ENCODE measurements at places on chromosomes 12 and 14. TPM values are rescaled to one million over a fixed set of nuclear protein-coding genes. Genes with fewer than 3 reads are reported as not detected.

FLRT2 gene
- total RNA-seq = 34.1 TPM

GPN3 gene
- 30.4 TPM for total RNA-seq

DNA sequence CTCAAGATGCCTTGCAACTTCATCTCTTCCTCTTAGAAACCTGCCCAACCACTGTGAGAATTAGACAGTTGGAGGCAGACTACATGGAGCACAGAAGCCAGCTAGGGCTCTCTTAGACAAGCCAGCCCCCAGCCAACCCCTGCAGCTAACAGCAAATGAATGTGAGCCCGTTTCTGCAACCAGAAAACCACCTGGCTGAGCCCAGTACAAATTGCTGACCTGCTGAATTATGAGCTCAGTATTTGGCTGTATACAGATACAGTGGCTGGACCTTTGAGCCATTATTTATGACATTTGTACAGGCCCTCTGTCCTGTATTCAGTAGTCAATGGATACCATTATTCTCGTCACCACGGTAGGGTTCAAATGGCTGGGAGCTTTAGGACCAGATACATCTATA is 112.9 kb downstream of the TBX5 start:
- DNase-seq = no peak
- 0 out of 2 replicates have a peak, but pooled peaks cover 4% of the 10 kb centered on the region for H3K36me3 ChIP-seq
- H3K4me3 ChIP-seq = no peak overlapping the region
- peaks cover 23% of the 10 kb centered on the region for H3K4me1 ChIP-seq
- H3K27me3 ChIP-seq = peaks cover 15% of the 10 kb centered on the region
- H3K27ac ChIP-seq = no peak overlapping the region

DNA sequence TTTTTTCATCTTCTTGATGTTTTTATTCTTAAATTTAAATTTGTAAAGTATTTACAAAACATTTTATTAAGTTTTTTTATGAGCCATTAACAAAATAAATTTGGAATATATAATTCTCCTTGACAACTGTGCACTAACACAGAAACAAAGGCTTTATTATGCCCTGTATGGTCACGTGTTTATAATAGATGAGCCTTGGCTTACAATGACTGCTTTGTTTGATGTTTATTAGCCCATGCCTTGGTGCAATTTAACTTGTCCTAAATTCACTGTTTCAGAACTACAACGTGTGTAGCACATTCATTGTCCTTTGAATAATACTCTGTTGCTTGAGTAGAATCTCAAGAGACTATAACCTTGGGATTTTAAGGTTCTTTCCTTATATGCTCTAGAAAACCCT is 59.8 kb downstream of the CNTN1 start:
- no peak overlapping the region for H3K27ac ChIP-seq
- H3K36me3 ChIP-seq = no peaks in the 10 kb centered on the region
- H3K4me3 ChIP-seq = no peak overlapping the region
- H3K4me1 ChIP-seq = no peaks in the 10 kb centered on the region

GRCh38 chr12:104201238-104202001 is 14.2 kb upstream of the TXNRD1 start:
- DNase-seq = peak; percentile 54
- H3K27me3 ChIP-seq = no peaks in the 10 kb centered on the region
- no peak overlapping the region for H3K4me3 ChIP-seq
- no peak overlapping the region for H3K27ac ChIP-seq
- peaks cover 13% of the 10 kb centered on the region for H3K36me3 ChIP-seq

DNA sequence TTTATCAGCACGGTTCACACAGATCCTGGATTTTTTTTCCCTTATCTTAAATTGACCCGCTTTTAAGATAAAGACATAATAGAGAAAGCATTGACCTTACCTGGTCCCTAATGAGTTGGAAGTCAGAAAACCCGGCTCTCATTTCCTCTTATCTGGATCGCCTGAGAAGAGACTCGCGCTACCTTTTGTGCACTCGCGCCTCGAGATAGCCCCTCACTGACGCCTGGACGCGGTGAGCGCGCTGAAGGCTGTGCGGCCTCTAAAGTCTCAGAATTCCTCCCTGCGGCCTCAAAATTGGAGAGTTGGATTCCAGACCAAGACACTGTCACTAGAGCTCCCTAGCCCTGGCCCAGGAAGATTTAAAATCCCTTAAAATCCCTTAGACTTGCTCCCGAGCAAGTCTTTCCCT is 7.0 kb downstream of the NKX2-1 start:
- no peaks in the 10 kb centered on the region for H3K36me3 ChIP-seq
- H3K4me1 ChIP-seq = no peaks in the 10 kb centered on the region
- no peak overlapping the region for H3K27ac ChIP-seq
- peaks cover 71% of the 10 kb centered on the region for H3K27me3 ChIP-seq
- H3K4me3 ChIP-seq = no peak overlapping the region

DNA sequence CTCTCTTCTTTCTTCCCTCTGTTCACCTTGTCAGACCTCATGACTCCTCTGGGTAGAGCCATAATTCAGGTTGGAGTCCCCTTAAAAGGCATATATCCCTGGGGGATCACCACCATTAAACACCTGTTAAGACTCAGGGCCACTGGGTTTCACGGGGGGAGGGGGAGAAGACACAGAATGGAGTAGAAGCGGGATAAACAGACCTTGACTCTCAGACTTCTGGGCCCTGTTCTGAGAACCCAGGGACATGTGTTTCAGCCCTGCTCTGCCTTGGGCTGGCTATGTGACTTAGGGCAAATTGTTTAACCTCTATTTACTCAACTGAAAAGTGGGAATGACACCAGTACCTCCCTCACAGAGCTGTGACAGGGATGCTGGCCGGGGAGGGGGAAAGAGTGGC is 4.6 kb downstream of the CDH24 start:
- no peak overlapping the region for H3K27ac ChIP-seq
- DNase-seq = no peak
- peaks cover 18% of the 10 kb centered on the region for H3K4me1 ChIP-seq
- no peak overlapping the region for H3K4me3 ChIP-seq
- peaks cover 5% of the 10 kb centered on the region for H3K27me3 ChIP-seq

- peaks cover 19% of the 10 kb centered on the region for H3K27me3 ChIP-seq
- H3K4me1 ChIP-seq = peaks cover 12% of the 10 kb centered on the region
- peak overlapping the region; percentile 59 for H3K4me3 ChIP-seq
- no peaks in the 10 kb centered on the region for H3K36me3 ChIP-seq
- DNase-seq = peak; percentile 80
These were observed 436.3 kb downstream of the DPF3 start for GRCh38 chr14:72457641-72458040.

- H3K4me3 ChIP-seq = no peak overlapping the region
- no peak for DNase-seq
- H3K4me1 ChIP-seq = peaks cover 17% of the 10 kb centered on the region
- H3K27me3 ChIP-seq = peaks cover 1% of the 10 kb centered on the region
These were observed 2.1 kb downstream of the MAP1LC3B2 start for GRCh38 chr12:116561181-116561821.

DNA sequence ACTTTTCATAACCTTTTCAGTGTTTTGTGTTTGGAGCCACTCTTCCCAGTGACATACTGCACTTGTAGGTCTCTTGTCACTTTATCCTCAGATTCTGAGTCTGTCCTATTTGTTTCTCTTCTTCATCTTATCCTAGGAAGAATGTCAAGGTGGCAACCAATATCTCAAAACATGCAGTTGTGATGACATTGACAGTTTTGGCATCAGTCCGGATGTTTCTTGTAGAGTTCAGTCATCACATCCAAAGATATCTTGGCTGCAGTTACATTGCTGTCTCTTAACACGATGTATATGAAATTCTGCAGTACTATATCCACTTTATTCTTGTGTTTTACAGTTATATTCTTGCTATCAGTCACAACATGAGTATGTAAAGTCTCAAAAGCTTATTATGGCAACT is 6.4 kb downstream of the ADIPOR2 start:
- H3K36me3 ChIP-seq = no peaks in the 10 kb centered on the region
- peak overlapping the region; percentile 19 for H3K27ac ChIP-seq
- H3K4me3 ChIP-seq = no peak overlapping the region
- DNase-seq = no peak
- peaks cover 49% of the 10 kb centered on the region for H3K4me1 ChIP-seq
- no peaks in the 10 kb centered on the region for H3K27me3 ChIP-seq

- peak; percentile 22 for DNase-seq
- peaks cover 26% of the 10 kb centered on the region for H3K36me3 ChIP-seq
- no peak overlapping the region for H3K4me3 ChIP-seq
- H3K27ac ChIP-seq = 0 out of 2 replicates have a peak overlapping the region, but pooled peaks have one; percentile 12
These were observed 58.9 kb upstream of the ANKS1B start for GRCh38 chr12:100043631-100044030.
